ENCODE measurements at places on chromosomes 16 and 17.
A peak's percentile ranks its signal among the peaks of the same experiment; 100 is the strongest.

- no peak for DNase-seq
These were observed 11.8 kb downstream of the PIK3R6 start for GRCh38 chr17:8855477-8856204.

DNA sequence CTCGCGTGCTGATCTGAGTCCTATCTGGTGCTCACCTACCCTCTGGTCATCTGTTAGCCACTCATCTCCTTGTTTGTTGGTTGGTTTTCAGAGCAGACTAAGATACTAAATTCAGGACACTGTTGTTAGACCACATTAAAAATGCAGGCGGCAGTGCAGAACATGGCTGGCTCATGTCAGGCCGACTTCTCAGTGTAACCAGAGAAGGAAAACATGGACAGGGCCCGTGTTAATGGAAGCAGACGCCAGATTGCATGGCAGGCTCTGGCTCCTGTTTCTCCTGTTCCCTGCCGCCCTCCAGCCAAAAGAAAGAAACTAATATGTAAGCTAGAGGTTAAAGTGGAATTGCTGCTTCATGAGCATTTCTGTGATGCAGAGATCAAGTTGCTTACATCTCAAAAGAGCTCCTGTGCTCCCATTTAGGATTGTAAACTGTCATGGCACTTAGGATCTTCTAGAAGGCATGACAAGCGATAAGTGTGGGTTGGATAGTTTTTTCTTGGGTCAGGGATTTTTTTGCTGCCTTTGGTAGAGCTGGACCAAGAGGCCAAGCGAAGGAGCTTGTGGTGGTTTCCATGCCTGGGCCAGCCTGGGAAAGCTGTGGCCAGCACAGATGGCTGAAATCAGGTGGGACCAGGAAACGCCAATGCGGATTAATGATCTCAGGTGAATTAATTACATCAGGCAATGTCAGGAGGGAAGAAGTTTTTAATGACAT is 56.1 kb downstream of the YPEL2 start:
- peak; percentile 87 for DNase-seq

GRCh38 chr17:80499961-80500665 is 23.7 kb upstream of the NPTX1 start:
- DNase-seq: no peak

- DNase-seq: no peak
These were observed 33.4 kb downstream of the CBLN1 start for GRCh38 chr16:49248227-49248626.

DNA sequence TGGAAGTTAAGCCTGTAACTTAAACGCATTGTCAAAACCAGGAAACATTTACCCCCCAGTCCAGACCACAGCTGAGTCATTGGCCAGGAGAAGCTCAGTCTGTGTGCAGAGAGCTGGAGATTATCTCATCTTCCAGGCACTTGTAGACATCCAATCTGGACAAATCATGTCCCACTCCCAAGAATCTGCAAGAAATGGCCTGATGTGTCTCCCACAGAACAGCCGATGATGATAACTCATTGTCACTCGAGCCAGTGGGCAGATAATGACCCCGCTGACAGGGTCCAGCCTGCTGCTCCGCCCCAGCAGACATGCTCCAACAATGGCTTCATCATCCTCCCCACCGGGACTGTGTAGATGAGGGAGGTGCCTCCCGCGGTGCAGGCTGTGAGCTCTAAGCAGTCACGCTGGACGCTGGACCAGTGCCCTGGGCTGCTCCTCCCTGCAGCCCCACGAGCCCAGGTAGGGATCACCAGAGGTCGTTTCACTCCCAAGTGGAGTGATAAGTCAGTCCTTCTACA is 322.5 kb downstream of the C16orf95 start:
- DNase-seq: no peak

DNA sequence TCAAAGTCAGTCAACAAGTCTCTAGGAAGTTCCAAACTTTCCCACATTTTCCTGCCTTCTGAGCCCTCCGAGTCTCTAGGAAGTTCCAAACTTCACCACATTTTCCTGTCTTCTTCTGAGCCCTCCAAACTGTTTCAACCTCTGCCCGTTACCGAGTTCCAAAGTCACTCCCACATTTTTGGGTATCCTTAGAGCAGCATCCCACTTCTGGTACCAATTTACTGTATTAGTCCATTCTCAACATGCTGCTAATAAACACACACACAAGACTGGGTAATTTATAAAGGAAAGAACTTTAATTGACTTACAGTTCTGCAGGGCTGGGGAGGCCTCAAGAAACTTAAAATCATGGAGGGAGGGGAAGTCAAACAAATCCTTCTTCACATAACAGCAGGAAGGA is 169.0 kb upstream of the HS3ST3A1 start:
- no peak for DNase-seq

DNA sequence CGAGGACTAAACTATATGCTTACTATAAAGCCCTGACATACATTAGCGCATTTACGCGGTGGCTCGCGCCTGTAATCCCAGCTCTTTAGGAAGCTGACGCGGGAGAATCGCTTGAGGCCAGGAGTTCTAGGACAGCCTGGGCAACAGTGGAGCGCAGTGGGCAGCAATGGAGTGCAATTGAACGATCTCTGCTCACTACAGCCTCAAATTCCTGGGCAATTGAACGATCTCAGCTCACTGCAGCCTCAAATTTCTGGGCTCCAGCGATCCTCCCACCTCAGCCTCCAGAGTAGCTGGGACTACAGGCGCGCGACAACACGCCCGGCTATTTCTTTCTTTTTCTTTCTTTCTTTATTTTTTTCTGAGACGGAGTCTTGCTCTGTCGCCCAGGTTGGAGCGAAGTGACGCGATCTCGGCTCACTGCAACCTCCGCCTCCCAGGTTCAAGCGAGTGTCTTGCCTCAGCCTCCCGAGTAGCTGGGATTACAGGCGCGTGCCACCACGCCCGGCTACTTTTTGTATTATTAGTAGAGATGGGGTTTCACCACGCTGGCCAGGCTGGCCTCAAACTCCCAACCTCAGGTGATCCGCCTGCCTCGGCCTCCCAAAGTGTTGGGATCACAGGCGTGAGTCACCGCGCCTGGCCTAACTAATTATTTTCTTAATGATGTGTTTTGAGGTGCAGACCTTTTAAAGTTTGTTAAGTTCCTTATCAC is 506 bp upstream of the COG7 start:
- no peak for DNase-seq

DNA sequence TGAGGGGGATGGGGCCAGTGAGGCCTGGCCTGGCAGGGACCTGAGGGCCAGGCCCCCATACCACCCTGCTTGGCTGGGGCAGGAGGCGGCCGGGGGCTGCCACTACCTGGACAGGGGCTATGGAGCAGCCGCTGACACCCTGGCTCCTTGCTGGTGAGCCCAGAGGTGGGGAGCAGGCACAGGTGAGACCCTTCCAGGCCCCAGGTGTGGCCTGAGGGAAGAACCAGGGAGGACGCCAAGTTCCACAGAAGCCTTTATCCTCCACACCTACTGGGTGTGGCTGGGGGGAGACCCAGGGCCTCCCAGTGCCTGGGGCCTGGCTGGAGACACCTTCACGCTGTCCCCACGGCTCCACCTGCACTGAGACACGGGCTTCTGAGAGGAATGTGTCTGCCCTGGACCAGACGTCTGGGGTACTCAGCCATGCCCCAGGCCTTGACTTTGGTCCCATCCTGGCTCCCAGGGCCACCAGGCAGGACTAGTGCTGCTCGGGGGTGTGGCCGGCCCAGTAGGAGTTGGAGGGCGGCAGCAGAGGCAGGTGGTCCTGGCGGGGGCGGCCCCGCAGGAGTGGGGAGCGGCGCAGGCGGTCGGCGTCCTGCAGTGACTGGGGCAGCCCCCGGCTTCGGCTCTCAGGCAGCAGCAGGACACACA is 4.7 kb downstream of the SLC22A31 start:
- no peak for DNase-seq

DNA sequence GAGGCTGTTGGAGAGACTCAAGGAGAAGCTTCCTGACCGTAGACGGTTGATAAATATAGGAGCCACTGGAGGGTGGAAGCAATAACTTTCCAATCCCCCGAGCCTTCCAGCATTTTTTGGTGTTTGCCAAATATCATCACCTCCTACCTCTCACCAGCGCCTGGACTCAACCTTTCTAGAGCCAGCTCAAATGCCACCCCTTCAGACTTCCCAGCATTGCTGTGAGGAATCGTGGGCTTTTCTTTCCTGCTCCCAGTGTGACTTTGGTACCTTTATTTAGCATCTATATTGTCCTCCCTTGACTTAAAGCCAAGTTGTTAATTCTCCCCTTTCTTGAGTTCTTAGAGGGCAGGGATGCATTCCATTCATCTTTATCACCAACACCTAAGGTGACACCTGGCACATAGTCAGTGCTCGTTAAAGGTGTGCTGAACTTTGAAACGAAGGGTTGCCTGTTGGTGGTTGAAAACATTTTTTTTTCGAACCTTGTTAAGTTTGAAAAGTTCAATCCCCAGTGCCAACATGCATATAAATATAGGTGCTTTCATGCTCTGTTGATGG is 35.3 kb upstream of the CCR7 start:
- DNase-seq: no peak

DNA sequence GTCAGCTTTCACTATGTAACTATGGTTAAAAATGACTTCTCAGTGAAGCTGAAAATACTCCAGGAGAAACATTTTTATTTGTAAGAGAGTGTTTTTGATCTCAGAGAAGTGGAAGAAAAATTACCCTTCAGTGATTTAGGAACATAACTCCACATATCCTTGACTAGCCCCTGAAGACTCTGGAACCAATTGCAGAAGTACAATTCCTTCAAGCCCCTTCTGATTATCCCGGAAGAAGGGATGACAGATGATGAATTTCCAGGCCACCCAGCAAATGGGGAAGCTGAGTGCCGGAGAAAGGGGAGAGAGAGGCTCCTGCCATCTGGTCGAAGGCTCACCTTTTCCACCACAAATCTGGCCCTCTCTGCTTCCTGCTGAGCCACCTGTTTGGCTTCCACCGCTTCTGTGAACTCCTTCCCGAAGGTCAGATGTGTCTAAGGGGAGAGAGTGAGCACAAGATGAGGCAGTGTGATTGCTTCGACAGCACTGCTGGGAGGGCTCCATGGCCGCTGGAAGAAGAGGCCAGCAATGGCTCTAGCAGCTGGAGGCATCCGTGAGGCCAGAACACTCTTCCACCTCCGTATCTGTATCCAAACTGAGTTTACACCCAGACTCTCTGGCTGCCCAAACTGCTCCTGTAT is 8.1 kb downstream of the PHB1 start:
- no peak for DNase-seq

- DNase-seq: no peak
These were observed 824.7 kb downstream of the KCNJ18 start for GRCh38 chr17:22516861-22517636.

DNA sequence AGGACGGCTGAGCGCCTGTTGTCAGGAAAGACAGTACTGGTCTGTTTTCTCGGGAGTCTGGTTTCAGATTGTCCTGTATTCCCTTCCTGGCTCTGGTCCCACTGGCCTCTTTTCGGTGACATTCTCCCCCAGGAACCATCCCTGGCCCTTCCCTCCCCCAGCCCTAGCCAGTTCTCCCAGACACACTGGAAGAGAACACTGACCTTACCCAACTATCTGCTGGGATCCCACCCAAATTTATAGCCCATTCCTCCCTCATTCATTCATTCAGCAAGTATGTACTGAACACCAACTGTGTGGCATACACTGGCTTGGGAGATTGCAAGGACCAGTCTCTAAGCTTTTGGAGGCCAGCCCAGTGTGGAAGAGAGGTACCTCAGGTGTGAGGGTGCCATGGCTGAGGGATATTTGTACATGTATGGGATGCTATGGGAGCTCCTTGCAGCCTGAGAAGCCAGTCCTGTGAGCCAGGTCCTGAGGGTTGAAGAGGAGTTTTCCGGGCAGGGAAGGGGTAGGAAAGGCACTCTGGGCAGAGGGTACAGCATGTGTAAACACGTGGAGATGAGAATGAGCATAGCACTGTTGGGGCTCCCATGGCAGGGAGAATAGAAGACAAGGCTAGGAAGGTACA is 5.2 kb downstream of the RND2 start:
- DNase-seq: no peak

GRCh38 chr17:27975146-27976011 is 67.1 kb upstream of the NLK start:
- DNase-seq: peak; percentile 83

GRCh38 chr17:71521724-71522123 is 599.1 kb upstream of the SOX9 start:
- DNase-seq: no peak

DNA sequence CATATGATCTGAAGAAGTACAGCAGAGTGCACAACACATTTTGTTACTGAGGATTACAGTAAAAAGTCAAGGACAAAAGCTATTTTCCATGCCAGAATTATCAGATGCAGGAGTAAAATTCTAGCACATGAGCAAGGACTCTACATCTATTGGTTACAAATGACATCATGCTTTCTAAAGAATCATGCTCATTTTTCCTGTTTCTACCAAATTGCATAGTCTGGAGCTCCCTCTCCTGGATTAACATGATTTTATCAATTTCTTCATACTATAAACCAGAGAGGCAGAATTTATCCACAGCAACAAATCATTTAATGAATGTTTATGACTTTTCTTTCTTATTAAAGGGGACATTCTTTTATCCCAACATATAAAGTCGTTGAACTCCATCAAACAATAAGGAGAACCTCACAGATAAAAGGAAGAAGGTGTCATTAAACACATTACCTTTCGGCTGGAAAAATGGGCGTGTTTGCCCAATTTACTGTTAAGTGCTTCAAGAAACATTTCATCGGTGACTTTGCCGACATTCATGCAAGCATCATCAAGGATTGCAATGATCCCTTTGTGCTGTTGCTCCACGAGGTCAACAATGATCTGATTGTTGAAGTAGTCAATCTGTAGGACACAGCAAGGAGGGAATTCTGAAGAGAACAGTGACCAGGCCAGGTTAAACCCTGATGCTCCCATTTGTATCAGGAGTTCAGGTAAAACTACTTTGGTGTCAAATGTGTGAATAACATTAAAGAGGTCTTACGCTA is 121.7 kb downstream of the MYO1D start:
- peak; percentile 67 for DNase-seq

GRCh38 chr17:27930000-27930399 is 36.8 kb upstream of the LYRM9 start:
- no peak for DNase-seq

DNA sequence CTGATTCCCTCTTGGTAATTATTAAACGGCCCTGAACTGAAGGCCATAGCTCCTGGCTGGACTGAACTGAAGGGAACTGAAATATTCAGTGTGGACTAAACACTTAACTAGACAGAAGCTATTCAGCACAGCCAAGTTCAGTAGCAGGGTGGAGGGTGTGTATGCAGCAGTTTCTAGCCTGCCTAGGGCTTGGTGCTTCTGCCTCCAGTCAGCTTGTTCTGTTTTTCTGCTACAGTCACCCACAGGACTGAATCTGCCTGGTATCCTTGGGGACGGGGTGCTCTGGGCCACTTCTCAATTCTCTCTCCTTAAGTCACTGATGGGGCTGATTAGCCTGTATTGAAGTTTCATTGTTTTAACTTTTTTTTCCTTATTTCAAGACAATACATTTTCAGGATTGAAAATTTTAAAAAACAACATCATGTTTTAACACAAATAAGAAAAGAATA is 77.1 kb downstream of the WWP2 start:
- no peak for DNase-seq

- no peak for DNase-seq
These were observed 10.6 kb downstream of the ZCCHC14 start for GRCh38 chr16:87482266-87482665.
